Astrocyte of the spinal cord (primary cell): ENCODE measurements at places on chromosomes 16 and 17.

DNA sequence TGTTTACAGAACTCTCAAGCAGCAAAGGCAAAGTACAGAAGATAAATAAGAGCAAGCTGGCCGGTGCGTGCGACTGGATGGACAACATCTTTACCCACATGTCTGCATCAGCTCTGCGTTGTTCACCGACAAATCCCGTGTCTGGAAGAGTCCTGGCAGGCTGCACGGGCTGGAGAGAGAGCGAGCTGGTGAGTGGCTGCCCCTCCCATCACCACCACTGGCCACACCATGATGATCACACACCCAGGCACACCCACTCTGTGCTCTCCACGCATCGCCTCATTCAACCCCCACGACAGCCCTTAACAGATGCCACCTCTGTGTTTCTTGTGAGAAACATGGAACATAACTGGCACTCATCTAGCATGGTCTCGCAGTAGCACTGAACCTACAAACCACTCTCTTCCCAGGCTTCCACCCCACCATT, 59.2 kb downstream of the ANKRD11 start:
- peak; percentile 49 for DNase-seq

GRCh38 chr16:66224626-66225025, 141.9 kb upstream of the CDH5 start:
- no peak for DNase-seq

- no peak for DNase-seq
Measured at GRCh38 chr17:27218719-27219488, 75.0 kb upstream of the WSB1 start.

DNA sequence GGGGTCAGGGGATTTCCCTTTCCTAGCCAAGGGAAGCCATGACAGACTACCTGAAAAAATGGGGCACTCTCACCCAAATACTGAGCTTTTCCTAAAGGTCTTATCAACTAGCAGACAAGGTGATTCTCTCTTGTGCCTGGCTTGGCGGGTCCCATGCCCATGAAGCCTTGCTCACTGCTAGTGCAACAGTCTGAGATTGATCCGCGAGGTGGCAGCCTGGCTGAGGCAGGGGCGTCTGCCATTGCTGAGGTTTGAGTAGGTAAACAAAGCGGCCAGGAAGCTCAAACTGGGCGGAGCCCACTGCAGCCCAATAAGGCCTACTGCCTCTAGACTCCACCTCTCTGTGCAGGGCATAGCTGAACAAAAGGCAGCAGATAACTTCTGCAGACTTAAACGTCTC, 152.6 kb upstream of the PMFBP1 start:
- DNase-seq: no peak

- DNase-seq: peak; percentile 8
Measured at GRCh38 chr16:11743308-11744074, 834 bp upstream of the TXNDC11 start.

DNA sequence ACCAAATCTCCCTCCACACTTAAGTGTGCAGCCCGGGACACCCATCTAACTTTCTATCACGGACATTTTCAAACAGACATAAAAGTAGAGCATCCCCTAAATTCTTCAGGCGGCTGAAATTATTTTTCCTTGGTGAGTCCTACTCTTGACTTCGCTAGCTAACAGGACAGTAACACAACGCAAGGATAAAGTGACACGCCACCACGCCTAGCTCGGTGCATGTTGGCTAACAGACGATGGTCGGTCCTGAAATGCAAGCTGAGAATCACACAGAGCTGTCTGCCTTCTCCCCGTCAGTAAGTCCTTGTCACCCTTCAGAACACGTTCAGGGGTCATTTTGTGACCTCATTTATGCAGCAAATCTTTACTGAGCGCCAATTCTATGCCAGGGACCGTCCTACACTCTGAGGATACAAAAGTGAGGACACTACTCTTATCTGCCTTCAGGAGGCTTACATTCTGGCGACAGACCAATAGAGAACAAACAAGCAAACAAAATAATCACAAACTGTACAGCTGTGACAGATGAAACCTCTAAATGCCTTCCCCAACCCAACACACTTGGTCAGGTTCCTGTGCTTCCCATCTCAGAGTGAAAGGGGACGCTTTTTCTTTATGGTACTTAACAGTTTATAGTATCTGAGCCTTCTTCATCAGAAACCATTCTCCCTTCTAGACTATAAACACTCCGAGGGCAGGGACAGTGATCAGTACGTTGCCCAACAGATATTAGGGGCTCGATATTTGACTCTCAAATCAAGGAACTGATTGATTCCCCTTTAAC, 1.3 kb downstream of the NTAN1 start:
- DNase-seq: no peak

- DNase-seq: peak; percentile 11
Measured at GRCh38 chr16:4892361-4893102, 44.4 kb downstream of the PPL start.

GRCh38 chr17:36092230-36092629, 2.3 kb upstream of the CCL3 start:
- no peak for DNase-seq

DNA sequence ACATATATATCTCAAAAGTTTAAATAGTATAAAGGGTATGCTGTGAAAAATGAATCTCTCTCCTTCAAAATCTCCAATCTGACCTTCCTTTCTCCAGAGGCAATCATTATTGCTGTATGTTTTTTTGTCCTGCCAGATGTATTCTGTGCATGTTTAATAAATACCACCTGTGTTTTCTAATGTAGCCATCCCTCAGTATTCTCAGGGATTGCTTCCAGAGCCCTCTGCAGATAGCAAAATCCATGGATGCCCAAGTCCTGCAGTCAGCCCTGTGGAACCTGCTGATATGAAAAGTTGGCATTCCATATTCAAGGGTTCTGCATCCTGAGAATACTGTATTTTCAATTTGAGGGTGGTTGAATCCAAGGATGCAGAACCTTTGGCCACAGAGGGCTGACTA, 42.9 kb downstream of the BPTF start:
- DNase-seq: no peak

DNA sequence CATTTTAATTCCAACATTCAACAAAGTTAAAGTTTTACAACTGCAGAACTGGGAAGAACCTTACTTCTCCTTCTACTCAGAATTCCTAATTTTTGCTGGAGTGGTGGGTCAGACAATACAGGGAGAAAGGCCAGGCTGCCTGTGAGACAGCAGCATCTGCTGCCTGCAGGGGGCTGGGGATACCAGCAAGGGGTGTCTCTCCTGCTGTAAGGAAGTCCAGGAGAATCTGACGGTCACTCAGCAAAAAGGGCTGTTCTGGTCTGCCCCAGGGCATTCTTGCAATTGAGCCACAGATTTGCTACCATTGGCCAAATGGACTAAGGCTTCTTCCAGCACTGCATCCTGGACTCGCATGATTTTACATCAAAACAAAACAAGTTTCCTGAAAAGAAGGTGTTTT, 426.6 kb upstream of the CDH11 start:
- no peak for DNase-seq

GRCh38 chr17:2056206-2057174, 1.6 kb downstream of the HIC1 start:
- DNase-seq: peak; percentile 73
